ENCODE measurements at places on chromosomes 1 and 21.
A peak's percentile ranks its signal among the peaks of the same experiment; 100 is the strongest.

GRCh38 chr1:241527146-241527545 is 5.0 kb upstream of the KMO start:
- no peak for DNase-seq

DNA sequence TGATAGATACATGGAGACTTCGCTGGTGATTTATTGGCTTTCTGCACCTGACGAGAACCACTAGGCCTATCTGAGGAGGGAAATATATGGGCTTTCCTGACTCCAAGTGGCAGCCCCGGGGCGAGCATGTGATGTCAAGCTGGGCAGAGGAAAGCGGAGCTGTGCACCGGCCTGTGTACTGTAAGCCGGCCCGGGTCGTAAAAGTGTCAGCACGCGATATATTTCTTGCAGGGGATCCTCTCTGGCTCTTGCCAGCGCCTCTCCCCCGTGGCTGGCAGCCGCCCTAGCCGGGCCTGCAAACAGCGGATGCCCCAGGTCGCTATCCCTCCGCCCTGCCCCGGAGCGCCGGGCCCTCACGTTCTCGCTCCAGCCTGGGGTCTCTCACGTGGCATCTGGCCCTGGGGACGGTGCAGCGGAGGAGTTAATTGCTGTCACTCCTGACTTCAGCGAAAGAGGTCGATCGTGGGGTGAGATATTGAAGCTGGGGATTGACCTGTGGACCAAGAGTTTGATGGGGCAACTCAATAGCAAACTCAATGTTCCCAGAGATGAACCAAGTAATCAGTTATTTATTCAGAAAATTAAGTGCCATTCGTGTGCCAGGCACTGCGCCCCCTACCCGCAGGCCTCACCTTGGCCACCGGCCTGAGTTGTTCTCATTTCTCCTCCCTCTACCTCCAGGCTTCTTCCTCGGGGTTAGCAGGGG is 41.0 kb upstream of the HAO2 start:
- peak; percentile 6 for DNase-seq

GRCh38 chr1:162080472-162081015 is 11.1 kb downstream of the NOS1AP start:
- no peak for DNase-seq

DNA sequence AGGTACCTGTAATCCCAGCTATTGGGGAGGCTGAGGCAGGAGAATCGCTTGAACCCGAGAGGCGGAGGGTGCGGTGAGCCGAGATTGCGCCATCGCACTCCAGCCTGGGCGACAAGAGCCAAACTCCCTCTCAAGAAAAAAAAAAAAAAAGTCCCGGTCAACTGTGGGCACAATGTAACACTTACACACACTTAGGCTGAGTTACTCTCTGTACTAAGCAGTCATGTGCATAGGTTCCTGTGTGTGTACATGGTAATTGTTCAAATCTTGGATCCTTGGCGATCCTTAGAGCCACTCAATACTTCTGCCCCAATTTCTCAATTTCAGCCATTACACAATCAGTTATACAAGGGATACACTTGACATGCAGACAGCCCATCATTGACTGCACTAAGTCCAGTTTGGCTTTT is 11.6 kb downstream of the SDCCAG8 start:
- DNase-seq = no peak

GRCh38 chr1:69203166-69203565 is 364.6 kb upstream of the LRRC7 start:
- DNase-seq = no peak

DNA sequence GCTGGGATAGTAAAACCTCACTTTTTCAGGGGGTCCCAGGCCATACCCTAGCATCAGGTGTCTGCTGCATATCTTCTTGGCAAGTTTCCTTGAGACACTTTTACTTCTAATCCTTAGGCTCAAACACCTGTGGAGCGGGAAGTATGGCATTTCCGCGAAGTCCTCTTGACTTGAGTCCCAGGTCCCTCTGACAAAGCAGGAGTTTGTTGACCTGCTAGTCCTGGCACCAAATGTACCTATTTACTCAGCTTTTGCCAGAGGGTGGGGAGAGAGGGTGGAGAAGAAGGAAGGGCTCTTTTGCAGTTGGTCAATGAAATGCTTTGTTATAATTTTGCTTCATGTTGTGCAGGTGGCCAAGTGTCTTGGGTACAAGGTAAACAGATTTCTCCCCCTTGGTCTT is 59.7 kb downstream of the CLIC6 start:
- DNase-seq = no peak

DNA sequence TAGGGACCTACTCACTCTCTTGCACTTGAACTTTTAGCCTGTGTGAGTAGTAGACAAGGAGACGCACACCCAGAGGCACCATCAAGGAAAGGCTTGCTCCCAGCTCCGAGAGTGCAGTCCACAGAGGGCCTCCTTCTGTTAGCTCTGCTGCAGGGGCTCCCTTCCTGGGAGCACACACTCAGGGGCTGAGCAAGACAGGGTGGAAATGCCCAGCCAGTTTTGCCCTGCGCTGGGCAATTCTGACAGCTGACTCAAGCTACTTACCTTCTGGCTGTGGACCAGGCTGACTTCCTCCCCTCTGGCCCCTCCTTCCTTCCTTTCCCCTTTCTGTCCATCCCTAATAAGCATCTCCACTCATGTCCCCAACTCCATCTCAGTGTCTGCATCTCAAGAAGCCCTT is 449.1 kb downstream of the PTPRU start:
- no peak for DNase-seq

DNA sequence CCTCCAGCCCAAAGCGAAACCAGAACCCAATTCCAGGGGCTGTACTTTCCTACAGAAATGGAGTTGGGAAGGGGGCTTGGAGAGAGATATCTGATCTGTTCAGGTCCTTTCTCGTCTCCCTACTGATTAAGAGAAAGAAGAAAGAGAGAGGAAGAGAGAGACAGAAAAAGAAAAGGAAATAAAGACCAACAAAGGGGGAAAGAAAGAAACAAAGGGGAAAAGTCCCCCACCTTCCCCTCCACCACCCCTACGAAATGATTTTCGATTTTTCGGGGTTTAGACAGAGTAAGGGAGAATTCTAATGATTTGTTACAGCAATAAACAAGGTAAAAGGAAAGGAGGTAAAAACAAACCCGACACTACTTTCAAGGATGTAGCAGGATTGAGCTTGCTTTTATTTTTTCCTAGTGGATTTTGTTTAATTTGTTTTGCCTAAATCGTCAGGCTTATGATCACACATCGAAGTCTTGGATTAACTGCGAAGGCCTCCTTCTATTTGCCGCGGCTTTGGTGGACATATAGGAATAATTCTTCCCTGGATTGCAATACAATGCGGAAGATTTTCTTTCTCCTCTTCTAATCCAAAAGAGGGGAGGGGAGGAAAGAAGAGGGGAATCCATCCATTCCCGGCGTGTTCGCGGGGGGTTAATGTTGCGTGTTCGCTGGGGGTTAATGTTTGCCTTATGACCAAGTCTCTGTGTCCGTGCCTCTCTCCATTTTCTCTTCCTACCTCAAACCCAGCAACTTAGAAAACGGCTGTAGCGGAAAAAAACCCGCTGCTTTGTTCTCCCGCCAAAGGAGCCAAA is 1.9 kb downstream of the TAL1 start:
- DNase-seq = no peak

DNA sequence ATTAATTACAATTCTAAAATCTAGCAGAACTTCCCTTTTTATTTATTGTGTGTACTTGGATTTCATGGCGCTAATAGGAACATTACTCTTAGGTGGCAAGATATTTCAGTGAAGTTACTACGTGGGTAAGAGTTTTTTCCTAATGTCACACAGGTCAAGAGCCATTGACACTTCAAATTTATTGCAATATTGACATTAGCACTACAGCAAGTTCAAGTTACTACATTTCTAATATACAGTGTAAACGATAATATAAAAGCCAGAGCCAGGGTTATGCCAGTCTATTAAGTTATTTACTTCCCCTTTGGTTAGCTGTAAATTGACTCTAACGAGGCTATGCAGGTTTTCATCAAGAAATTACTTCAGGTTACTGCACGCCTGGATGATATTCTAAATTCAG is 29.7 kb downstream of the CHODL start:
- DNase-seq = no peak

DNA sequence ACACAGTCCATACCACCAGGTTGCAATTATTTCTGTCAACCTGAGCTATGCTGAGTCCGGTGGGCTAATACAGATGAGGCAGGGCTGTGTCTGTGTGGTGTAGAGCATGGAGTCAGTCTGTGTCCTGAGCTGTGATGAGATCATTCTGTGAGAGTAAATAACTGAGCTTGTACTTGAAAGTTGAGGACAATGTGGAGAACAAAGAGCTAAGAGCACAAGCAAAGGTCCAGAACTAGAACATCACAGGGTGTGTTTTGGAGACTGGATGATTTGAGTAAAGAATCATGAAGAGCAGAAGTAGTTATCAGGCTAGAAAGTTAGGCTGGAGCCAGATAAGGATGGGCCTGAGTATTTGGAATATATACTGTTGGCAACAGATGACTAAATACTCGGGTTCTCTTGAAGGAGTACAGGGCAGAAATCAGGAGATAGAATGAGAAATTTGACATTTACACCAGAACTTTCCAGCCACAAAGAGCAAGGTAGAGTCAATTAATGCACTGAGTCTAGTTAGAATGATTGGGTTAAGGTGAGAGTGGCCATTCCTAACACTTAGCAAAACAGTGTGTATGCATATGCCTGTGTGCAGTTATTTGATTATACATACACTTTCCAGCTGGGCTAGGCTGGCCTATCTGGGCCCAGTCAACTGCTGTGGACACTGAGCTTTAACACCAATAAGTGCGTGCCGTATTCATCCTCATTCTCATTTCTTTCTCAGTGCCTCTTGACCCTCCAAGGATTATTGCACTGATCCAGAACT is 48.8 kb downstream of the LEPR start:
- peak; percentile 9 for DNase-seq

GRCh38 chr1:168114845-168115244 is 21.9 kb downstream of the GPR161 start:
- no peak for DNase-seq

GRCh38 chr1:52925571-52926005 is 1.5 kb upstream of the SCP2 start:
- DNase-seq = no peak

- DNase-seq = no peak
Measured at GRCh38 chr1:22264464-22265341, 121.8 kb upstream of the WNT4 start.

GRCh38 chr1:216961516-216961915 is 238.3 kb upstream of the ESRRG start:
- DNase-seq = no peak

DNA sequence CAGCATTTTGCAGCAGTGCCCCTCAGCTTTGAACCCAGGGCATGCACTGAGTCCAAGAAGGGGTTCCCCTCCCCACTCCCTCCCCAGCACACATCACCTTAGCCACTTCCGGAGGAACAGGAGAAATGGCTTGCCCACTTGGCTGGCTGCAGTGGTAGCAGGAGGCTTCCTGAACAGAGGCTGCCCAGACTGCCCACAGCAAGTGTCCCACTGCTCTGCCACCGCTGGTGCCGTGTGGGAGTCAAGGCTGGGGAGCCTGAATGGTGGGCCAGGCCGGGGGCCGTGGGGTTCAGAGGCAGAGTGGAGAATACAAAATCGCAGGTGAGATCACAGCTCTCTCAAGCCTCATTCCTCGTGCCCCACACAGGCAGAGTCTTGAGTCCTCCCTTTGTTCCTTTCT is 34.5 kb downstream of the CD247 start:
- DNase-seq = no peak

- DNase-seq = no peak
Measured at GRCh38 chr1:153058826-153059784, 1.8 kb upstream of the SPRR2A start.

DNA sequence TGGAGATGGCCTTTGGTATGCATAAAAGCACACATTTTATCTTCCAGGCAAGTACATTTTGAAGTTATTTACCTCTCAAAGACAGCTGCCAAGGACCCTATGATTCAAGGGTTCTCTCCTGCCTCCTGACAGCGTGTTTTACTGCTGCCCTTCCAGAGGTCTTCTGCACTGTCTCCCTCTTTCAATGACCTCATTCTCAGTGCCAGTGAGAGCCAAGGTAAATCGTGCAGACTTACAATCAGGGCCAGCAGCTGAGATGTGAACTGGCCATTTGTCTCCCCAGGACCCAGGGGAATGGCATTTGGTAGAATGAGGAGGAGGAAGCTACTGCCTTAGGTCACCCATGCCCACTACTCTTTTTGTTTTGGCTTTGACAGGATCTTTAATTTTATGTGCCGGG is 84.2 kb upstream of the FGGY start:
- DNase-seq = no peak

DNA sequence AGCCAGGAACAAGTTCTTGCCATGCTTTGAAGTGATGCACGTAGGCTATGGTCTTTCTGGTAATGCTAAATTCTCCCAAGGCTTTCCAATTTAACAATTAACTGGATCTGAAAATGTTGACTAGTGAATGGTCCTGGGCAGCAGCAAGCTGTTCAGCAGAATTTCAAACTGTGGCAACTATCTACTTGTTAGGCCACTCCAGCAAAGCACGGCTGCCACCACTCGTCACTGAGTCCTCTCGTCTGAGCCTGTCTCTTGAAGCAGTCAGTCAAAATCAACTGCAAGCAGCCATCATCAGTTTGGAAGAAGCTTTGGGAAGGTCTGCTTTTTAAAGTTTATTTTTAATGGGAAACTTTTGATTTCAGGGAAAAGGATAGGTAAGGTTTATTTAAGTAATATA is 6.1 kb downstream of the FLVCR1 start:
- no peak for DNase-seq

DNA sequence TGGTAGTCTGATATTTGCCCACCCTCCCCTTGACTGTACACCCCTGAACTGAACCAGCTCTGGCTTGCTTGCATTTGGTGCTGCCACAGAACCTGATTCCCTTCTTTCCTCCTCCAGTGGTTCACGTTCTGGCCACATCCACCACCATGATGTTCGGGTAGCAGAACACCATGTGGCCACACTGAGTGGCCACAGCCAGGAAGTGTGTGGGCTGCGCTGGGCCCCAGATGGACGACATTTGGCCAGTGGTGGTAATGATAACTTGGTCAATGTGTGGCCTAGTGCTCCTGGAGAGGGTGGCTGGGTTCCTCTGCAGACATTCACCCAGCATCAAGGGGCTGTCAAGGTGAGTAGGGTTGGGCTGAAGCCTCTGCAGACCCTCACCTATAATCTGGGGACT is 1.8 kb downstream of the CDC20 start:
- no peak for DNase-seq

DNA sequence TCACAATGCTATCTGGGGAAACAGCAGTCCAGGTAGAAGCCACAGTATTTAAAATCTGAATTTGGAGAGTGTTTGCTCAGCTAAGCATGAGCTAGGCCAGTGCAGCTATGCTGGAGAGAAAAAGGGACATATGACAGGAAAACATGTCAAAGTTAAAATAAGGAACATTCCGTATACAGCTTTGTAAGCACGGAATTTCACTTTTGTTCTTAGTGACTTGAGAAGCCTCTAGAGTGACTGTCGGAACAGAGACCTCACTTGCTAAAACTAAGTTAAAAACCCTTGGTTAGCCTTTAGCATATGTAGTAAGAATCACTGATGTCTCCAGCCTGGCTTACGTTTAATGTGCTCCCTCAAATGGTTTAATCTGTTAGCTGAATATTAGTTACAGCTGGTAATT is 661.7 kb downstream of the KCNT2 start:
- DNase-seq = no peak

DNA sequence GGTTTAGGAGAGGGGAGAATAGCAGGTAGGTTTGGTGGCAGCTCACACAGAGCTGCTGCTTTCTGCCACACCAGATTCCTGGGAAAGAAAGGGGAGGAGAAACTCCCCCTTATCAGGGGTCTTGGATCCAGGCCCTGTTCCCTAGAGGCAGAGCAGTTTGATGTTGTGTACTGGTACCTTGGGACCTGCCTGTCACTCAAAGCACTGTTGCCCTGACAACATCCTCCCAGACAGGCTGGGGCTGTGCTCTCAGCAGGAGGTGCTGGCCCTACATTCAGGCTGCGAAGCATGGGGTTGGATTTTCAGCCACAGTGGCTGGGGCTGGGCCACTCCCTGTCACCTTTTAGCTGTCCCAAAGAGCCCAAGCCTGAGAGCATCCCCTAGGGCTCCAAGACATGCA is 188.0 kb downstream of the GRIK3 start:
- no peak for DNase-seq
